ENCODE measurements at places on chromosomes 3 and 15. TPM values are rescaled to one million over a fixed set of nuclear protein-coding genes. Genes with fewer than 3 reads are reported as not detected.

DNA sequence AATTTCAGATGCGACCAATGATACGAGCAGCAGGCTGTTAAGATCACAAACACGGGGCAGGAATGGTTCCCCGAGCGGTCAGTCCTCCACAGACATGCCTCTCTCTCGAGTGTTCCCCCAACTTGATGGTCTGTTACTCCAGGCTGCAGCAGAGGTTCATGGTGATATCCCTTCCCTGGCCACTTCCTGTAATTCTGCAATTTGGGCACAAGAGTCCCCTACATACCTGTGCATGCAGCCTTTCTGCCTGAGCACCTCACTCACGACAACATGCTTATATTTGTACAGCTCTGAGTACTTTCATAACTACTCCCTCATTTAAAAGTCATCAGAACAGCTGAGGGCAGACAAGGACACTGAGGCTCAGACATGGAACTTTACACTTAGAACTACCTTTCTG lies 408.1 kb upstream of the NR2F2 start:
- DNase-seq, result no peak

- DNase-seq, result no peak
Measured at GRCh38 chr3:157859541-157859940, 246.7 kb downstream of the SHOX2 start.

The LINGO1 gene
- not detected for total RNA-seq

DNA sequence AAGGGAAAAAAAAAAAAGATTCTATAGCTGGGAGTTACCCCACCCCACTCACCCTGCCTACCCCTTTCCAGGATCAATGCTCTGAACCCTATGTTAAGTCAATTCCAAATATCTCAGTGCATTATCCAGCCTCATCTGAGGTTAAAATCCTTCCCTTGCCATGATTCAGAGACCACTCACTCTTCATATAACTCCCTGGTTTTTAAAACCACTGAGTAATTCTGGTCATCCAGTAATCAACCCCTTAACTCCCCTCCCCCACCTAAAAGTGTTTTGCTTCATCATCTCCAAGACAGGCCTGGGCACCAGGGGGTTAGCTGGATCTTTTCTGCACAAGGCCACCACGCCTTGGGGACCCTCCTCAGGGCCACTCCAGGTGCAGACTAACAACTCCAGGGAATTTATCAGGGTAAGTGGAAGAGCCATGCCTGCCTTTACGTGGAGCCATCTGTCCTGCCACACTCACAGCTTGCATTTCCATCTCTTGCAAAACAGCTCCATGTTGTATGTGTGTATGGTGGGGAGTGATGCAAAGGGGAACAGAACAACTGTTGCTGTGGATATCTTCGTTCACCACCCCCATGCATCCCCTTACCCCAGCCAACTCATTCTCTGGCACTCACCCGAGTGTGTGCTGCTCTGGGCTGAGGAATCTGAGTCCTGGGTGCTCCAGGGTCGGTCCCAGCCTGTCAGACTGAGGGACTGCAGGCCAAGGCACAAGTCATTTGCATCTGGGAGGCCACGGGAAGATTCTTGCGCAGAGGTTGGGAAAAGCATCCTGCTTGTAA lies 30.7 kb upstream of the RPS17 start:
- DNase-seq, result no peak

- peak; percentile 80 for DNase-seq
Measured at GRCh38 chr15:70023064-70023768, 74.5 kb downstream of the TLE3 start.

The CTXND1 gene
- not detected for total RNA-seq

- DNase-seq, result no peak
Measured at GRCh38 chr3:139355891-139356290, 12.1 kb downstream of the MRPS22 start.

GRCh38 chr3:102060814-102061213 lies 211.5 kb downstream of the NFKBIZ start:
- no peak for DNase-seq

DNA sequence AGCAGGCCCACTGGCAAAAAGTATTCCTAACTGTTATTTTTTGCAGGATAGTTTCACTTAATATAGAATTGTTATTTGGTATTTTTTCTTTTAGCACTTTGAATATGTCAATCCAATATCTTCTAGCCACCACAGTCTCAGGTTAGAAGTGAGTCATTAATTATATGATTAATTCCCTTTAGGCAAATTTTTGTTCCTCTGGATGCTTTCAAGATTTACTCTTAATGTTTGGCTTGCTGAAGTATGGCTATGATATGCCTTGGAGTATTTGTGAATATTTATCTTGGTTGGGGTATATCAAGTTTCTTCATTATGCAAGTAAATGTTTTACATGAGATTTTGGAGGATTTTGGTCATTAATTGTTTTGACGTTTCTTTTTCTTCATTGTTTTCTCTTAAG lies 152.1 kb upstream of the ALCAM start:
- DNase-seq, result no peak

The MYO1E gene
- 107 TPM for total RNA-seq

- DNase-seq, result no peak
Measured at GRCh38 chr3:126542340-126543241, 16.1 kb downstream of the C3orf22 start.

- DNase-seq, result no peak
Measured at GRCh38 chr3:100600181-100601042, 9.0 kb upstream of the ADGRG7 start.

- DNase-seq, result no peak
Measured at GRCh38 chr15:86700864-86701610, 621.4 kb downstream of the AGBL1 start.

DNA sequence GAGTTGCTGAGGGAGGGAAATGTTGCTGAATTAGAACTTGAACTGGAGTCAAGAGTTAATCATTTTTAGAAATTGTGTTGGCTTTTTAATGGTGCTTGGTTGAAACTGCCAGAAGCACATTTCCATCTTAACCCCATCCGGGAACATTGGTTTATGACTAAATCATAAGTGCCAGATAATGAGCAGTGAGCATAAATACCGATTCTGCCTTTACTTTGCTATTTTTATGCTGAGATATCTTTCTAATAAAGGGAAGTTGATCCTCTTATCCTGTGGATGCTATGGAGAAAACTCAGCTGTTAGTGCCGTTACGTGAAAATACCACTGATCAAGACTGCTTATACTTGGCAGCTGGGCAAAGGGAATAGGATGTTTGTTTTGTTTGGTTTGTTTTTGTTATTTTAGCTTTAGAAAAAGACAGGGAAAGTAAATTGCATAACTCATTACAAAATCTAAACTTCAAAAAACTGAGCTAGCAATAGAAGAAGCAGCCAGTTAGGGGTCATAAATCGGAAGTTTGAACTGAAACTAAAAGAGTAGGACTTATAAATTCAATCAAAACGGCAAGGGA lies 813.1 kb downstream of the NAALADL2 start:
- peak; percentile 53 for DNase-seq

The DCLK3 gene
- under 0.01 TPM for total RNA-seq

- no peak for DNase-seq
Measured at GRCh38 chr3:133246119-133246518, 153.7 kb upstream of the BFSP2 start.

GRCh38 chr15:73081321-73081958 lies 29.2 kb downstream of the NEO1 start:
- DNase-seq, result peak; percentile 78

The CHST2 gene
- total RNA-seq, result 40.2 TPM

The TIMP4 gene
- 1.3 TPM for total RNA-seq

GRCh38 chr15:35874260-35874905 lies 328.4 kb upstream of the DPH6 start:
- DNase-seq, result peak; percentile 62

DNA sequence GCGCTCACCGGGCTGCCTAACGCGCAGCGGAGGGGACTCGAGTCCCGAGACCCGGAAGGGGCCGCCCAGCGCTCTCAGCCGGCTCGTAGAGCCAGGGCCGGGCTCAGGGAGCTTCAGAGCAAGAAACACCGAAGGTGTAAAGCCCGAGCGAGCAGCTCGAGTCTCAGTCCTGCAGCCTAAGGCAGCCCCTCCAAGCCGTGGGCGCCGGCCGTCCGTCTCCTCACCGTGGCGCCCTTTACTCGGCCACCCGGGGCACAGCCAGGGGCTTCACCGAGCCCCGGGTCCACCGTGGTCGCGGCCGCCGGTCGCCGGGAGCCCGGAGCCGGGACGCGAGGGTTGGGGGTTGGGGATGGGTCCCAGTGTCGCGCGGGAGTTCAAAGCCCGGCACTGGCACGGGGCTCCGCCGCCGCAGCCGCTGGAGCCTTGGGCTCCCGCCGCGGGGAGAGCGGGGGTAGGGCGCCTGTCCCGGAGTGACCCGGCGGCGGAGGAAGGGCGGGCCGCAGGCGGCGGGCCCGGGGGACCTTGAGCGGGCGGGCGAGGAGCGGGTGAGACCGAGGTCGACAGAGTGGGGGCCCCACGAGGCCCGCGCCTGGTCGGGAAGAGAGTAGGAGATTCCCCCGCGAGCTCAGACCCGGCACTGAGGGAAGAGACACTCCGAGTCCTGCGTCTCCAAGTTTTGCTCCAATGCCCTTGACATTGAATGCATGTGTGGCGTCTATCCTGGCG lies 26.9 kb upstream of the THRB start:
- peak; percentile 34 for DNase-seq

GRCh38 chr15:99564221-99565048 lies 1.3 kb upstream of the MEF2A start:
- DNase-seq, result peak; percentile 42

- peak; percentile 88 for DNase-seq
Measured at GRCh38 chr15:52143873-52144272, 31.3 kb upstream of the BCL2L10 start.

The CFAP161 gene
- total RNA-seq, result 0.86 TPM

- no peak for DNase-seq
Measured at GRCh38 chr3:100798012-100798411, 88.7 kb downstream of the TFG start.

- DNase-seq, result peak; percentile 84
Measured at GRCh38 chr15:101024073-101024695, 105.0 kb downstream of the LRRK1 start.

The NR1I2 gene
- total RNA-seq, result under 0.01 TPM

GRCh38 chr15:74464897-74465296 lies 3.9 kb upstream of the UBL7 start:
- DNase-seq, result no peak

DNA sequence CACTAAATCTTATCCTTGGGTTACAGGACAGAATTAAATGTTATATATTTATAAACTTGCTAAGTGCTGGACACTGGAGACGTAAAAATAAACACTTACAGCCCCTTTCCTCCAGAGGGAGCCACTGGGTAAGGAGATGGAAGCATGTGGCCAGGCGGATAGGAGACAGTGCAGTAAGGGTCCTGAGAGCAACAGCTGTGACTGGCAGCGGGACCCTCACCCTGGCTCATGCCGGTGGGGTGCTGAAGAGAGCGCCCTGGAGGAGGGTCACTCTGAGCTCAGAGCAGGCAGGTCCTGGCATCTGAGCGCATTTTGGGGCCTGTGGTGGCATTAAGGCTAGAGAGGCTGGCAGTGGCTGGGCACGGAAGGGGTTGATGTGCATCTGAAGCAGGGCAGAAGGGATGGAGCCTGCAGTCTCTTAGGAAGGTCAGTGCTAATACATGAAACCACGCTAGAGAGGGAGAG lies 16.0 kb downstream of the SEC61A1 start:
- DNase-seq, result peak; percentile 59

DNA sequence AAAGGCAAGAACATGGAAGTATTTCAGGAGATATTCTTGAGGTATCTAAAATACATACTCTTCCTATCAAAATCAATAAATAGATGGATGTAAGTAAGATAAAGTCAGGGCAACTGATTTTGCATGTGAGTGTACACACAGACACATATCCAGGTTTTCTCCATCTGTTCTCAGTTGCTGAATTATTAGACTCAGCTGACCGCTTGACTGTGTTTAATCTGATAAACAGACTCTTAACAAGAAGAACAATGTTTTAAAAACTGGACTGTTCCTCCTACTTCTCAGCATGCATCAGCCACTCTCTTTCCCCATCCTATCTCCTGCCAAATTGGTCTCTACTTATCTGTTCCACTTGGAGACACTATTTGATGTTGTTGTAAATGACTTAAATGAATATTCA lies 73.5 kb downstream of the GOLGA8G start:
- no peak for DNase-seq

The NTRK3 gene
- total RNA-seq, result not detected

- DNase-seq, result no peak
Measured at GRCh38 chr15:73368301-73369136, at the start of gene HCN4. HCN4 (minus strand) TSS chr15:73368958; CDS start chr15:73368270, 688 bp downstream.

The GOLGA6L7 gene
- not detected for total RNA-seq

- DNase-seq, result peak; percentile 80
Measured at GRCh38 chr3:184786280-184786941, 25.6 kb upstream of the VPS8 start.

DNA sequence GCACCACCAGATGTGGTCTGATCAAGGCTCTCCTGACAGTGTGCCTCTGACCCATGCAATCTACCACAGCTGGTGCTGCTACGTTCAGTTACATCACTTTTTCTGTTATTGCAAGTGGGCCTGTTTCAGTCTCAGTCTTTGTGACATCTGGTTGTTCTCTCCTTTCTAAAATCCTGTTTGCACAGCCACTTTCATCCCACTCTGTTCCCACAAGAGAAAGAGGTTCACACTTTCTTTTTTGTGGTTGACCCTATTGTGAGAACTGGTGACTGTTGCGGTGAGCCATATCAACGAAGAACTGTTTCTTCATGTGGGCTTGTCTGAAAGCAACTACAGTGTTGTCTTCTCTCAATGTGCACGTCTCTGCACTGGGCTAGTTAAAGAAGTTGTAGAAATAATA lies 342.8 kb upstream of the ARPP21 start:
- DNase-seq, result no peak

The ALDH1A2 gene
- total RNA-seq, result 2.9 TPM

- DNase-seq, result peak; percentile 67
Measured at GRCh38 chr3:182792901-182793662, at the start of gene ATP11B. ATP11B (plus strand) TSS chr3:182793504; CDS start chr3:182793760, 256 bp downstream.

GRCh38 chr3:44416031-44417030 lies 61.1 kb downstream of the ZNF445 start:
- no peak for DNase-seq

The LRRIQ4 gene
- not detected for total RNA-seq

GRCh38 chr3:179613807-179614206 lies 9.2 kb downstream of the NDUFB5 start:
- DNase-seq, result peak; percentile 66

The B4GALT4 gene
- 47.5 TPM for total RNA-seq

DNA sequence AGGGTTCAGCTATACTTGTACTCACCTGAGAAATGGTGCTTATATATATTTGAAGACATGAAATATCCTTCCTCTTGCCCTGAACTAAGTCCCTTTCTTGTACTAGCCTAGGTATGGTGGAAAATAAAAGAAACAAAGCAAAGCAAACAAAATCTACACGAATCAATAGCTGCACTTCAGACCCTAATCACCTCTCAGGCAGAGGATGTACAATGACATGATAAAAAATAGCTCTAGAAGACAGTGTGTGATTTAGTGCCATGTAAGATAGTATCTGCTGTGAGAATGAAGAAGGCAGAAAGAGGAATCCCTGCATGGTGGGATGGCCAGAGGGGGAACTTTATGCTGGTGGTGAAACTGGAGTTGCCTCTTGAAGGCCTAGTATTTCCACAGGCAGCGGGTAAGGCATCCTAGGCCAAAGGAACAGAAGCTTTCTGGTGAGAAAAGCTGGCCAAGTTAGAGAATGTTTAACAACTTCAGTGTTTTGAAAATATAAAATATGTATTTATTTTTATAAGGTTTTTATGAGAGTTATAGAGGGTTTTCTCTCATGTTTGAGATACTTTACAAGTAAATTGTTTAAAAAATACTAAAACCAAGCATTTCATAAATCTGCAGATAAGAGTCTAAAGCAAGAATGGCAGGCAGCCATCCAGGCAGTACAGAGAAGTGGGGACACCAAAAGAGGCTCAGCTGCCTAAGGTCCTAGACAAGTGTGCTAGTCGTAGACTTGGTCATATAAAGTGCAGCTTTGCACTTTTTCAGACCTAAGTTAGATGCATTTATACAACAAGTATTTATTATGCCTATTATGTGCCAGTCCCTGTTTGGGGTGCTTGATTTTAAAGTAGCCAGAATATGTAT lies 14.9 kb downstream of the LEKR1 start:
- peak; percentile 46 for DNase-seq

GRCh38 chr3:9169956-9170850 lies 79.2 kb downstream of the SRGAP3 start:
- no peak for DNase-seq
